Tibial artery (tissue), 4 donors: ENCODE measurements at places on chromosomes 3 and 15.

DNA sequence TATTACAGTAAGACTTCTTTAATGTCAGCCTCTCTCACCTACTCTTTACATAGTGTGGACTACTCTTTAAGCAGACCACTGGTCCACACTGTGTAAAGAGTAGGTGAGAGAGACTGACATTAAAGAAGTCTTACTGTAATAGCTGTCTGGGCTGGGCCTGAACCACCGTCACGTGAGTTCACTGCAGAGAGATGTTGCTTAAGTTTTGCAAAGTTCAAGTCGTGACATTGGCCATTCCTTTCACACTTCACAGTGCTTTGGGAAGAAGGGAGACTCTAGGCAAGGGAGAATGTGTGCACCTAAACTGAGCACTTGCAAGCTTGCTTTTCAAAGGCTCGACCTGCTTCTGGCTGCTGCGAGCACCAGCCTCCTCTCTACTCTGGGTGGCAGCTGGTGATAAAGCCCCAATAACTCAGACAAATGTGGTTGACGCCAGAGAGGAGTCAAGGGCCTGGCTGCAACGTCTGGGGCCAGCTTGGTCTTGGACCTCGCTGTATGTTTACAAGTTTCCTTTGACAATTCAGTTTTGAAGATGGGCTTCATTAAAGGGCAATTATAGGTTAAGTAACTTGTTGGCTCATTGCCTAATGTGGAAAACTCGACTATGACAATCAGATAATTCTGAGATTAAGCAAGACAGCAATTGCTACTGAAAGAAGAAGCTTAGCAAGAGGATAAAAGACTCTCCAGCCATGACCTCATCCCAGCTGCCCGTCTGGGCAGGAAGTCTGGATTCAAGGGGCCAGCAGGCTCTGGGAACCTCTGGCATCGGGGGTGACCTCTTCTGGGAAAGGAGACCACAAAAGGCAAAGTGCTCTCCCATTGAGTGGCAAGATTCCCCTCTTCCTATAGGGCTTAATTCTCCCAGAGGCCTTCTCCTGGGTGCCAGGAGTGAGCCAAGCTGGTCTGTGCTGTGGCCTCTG, 242.1 kb upstream of the TLE3 start:
- no peak for DNase-seq

DNA sequence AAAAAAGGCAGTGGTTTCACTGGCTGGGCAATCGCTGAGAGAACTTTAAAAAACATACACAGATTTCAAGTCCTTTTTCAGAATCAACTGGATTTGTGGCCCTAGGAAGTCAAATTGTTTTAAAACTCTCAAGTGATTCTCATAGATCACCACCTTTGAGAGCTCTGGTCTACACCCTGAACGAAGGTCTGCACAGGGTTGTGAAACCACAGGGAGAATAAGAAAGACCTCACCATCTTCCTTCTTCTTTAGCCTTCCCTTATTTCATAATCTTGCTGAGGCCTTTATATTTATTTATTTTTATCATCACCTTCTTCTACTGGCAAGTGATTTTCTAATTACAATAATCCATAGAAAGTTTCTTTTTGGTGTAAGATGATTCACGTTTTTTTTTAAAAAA, 58.1 kb downstream of the FOXP1 start:
- no peak for DNase-seq

DNA sequence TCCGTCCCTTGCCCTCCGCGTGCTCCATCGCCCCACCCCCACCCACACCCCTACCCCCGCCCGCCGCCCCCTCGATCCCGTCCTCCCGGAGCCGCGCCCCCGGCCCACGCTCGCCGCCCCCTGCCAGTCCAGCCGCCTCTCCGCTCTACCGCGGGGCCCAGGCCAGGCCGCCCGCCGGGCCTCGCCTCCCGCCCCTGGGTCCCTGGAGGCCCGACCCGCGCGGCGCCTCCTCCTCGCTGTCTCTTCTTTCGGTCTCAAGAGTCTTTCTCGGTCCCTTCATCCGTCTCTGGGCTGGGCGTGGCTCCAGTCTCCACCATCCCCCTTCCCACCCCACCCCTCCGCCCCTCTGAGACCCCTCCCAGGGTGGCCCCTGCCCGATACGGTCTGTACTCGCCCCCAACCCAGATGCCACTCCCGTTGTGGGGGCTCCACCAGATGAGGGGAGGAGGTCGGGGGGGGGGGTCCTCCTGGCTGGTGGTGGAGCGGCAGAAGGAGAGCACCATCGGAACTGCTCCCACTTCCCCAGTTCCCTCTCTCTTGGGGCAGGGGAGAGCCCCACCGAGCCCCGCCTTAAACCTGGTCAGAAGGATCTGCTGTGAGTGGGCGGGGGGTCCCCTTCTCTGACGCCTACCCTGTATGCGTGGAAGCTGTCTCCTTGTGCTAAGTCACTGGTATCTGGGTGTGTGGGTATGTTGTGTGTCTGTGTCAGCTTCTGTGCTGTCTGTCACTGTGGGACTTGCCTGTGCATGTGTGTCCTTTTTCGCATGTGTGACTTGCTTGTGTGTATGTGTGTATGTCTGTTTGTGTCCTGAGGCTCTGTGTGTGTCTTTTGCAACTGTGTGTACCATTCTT, 1.0 kb downstream of the PRKCD start:
- DNase-seq = no peak

DNA sequence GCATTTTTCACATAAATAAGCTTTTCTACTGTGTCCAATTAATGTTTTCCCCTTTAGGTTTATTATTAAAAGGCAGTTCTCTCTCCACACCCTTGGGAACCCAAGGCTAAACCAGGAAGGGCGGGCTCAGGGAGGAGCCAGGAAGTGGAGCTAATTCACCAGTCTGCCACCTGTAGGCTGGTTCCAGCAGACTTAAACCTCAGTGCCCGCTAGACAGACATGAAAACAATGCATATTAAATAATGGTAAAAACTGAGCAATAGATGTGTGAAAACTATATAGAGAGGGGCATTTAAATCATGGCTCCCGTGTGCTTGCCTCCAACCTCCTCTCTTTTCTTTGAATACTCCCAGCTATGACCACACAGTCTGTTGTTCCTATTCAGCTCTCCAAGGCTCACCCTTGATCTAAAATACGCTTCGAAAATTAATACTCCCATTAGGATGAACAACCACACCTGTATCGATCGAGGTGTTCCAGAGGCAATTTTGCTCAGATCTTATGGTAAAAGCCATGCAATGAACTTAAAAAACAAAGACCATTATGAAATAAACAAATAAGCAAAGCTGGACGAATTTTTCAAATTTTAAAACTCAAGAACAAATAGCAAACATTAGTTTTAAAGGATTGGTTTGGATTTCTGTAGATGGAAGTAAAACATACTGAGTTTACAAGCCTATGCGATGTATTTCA, 253.3 kb downstream of the TJP1 start:
- DNase-seq = no peak

GRCh38 chr3:194310060-194310835, 40.9 kb downstream of the CPN2 start:
- DNase-seq = no peak

GRCh38 chr15:67782691-67782991, 42.7 kb upstream of the SKOR1 start:
- DNase-seq = no peak
